ENCODE measurements at places on chromosomes 6 and 20. TPM values are rescaled to one million over a fixed set of nuclear protein-coding genes. Genes with fewer than 3 reads are reported as not detected.

The CALHM4 gene
- not detected for total RNA-seq

The NR2E1 gene
- not detected for total RNA-seq

The MATN4 gene
- total RNA-seq, result 1.4 TPM

The SSTR4 gene
- total RNA-seq, result not detected

The ZBTB46 gene
- 0.25 TPM for total RNA-seq

The PHACTR1 gene
- 1.6 TPM for total RNA-seq

The AGPAT4 gene
- total RNA-seq, result 12.1 TPM

DNA sequence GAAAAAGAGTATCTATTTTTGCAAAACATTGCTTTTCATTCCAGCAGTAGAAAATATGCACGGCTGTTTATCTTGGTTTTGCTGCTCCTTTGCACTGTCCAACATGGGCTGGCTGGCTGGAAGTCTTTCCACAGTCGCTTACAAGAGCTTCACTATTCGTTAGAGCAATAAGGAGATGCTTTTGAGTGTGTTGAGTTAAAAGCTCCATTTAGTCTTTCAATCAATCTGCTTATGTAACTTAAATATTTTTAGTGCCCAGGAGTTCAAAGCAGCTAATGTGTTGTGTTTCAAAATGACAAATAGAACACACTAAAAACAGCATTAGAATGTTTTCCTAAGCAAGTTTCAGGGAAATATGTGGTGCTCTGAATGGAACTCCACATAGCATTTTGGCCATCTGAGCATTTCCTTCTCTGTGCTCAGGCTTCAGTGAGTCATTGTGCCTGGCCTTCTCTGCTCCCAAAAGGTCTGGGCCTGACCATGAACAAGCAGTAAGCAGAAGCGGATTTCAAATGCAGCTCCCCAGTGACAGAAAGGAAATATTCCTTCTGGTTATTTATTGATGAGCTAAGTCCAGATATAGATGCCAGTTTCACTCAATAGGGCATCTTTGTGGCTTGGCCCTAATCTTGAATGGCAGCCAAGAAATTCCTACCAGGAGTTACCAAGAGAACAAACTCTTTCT, 580.3 kb downstream of the TENT5A start:
- DNase-seq, result no peak

GRCh38 chr20:54174457-54175175, 830 bp upstream of the CYP24A1 start:
- DNase-seq, result no peak

- DNase-seq, result no peak
These were observed 28.3 kb upstream of the CARMIL1 start for GRCh38 chr6:25250878-25251277.

DNA sequence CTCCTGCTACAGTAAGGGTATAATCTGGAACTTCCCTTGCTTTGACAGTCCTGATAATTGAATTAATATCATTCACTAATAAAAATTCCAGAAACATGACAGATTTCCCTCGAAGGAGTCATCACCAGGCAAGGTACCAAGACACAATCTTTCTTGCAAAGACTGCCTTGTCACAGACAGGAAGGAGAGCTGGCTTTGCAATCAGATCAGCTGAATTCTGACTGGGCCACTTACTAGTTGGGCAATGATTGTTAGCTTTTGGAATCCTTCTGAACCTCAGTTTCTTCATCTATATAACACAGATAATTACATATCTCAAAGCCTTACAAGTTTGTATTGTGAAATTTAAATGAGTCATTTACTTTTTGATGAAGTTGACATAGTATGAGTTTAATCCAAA, 344.2 kb downstream of the RFPL4B start:
- DNase-seq, result no peak

DNA sequence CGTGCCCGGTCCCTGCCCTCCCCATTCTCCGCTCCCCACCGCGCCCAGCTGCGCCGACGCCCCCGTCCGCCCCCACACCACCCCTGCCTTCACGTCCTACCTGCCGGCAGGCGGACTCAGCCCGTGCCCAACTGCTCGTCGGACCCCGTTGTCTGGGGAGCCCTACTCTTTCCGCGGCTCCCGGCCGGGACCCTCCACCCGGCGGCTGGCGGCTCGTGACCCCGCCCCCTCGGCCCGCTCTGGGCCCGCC, at the start of gene SERAC1:
SERAC1 (minus strand) TSS at position 223 of the 250 bp plus-strand sequence. CDS start 9,899 bp downstream, outside the sequence.
- DNase-seq, result no peak

GRCh38 chr20:31678389-31679356, 41.0 kb downstream of the COX4I2 start:
- no peak for DNase-seq

GRCh38 chr20:37347891-37348791, 2.2 kb downstream of the SRC start:
- no peak for DNase-seq

- no peak for DNase-seq
These were observed 139.0 kb downstream of the MTHFD1L start for GRCh38 chr6:151004383-151005024.

DNA sequence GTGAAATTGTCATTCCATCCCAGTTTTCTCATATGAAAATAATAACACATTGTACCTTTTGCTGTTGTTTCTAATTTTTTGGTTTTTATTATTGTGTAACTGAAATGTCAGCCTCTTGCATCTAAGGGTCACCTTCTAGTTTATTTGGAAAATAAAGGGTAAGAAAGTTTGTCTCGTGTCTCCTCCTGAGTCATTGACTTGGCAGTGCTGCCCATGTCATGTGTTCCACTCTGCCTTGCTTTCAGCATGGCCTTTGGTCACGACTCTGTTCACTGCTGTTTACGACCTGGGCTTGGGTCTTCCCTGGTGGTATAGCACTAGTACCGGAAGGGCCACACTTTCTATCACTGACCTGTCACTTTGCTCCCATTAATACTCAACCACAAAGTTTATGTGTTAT, 171.4 kb upstream of the RSPO3 start:
- no peak for DNase-seq

GRCh38 chr6:134452906-134453305, 135.0 kb upstream of the SGK1 start:
- DNase-seq, result no peak

GRCh38 chr20:58706975-58707681, 14.5 kb downstream of the NPEPL1 start:
- no peak for DNase-seq

- no peak for DNase-seq
These were observed 119.4 kb downstream of the RFPL4B start for GRCh38 chr6:112466373-112467151.

- DNase-seq, result no peak
These were observed 32.2 kb downstream of the KIF25 start for GRCh38 chr6:168029459-168030217.

- DNase-seq, result no peak
These were observed 26.0 kb downstream of the PTPRA start for GRCh38 chr20:2899243-2899642.

DNA sequence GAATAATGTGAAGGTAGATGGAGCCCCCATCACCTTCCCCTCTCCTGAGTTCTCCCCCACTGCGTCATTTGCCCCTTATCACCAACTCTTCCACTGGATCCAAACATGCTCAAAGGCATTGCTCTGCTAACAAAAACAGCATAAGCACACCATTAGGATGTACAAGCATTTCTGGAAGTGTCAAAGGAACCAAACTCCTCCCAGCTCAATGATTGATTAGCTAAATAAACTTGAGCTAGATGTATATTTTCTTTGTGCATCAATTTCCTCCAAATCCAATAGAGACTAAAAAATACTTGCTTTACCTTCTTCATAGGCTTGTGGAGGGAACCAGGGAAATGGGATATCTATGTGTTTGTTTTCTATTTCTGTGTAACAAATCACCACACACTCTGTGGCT, 248.4 kb upstream of the JARID2 start:
- no peak for DNase-seq

- DNase-seq, result no peak
These were observed 1.2 kb downstream of the SERPINB6 start for GRCh38 chr6:2970034-2970685.

GRCh38 chr6:15444881-15445280, 199.0 kb downstream of the JARID2 start:
- no peak for DNase-seq

- DNase-seq, result no peak
These were observed 588.8 kb downstream of the MAFB start for GRCh38 chr20:40100261-40100660.

- DNase-seq, result no peak
These were observed 148.3 kb downstream of the HACE1 start for GRCh38 chr6:104711371-104711770.

All from natural killer cell treated with Interleukin-12 subunit alpha and Interleukin-12 subunit beta and Interleukin-15 and Interleukin-18, amount 100 ng/mL, for 72 hours (primary cell).